BE2C (cell line): ENCODE measurements at places on chromosomes 7 and 10.

DNA sequence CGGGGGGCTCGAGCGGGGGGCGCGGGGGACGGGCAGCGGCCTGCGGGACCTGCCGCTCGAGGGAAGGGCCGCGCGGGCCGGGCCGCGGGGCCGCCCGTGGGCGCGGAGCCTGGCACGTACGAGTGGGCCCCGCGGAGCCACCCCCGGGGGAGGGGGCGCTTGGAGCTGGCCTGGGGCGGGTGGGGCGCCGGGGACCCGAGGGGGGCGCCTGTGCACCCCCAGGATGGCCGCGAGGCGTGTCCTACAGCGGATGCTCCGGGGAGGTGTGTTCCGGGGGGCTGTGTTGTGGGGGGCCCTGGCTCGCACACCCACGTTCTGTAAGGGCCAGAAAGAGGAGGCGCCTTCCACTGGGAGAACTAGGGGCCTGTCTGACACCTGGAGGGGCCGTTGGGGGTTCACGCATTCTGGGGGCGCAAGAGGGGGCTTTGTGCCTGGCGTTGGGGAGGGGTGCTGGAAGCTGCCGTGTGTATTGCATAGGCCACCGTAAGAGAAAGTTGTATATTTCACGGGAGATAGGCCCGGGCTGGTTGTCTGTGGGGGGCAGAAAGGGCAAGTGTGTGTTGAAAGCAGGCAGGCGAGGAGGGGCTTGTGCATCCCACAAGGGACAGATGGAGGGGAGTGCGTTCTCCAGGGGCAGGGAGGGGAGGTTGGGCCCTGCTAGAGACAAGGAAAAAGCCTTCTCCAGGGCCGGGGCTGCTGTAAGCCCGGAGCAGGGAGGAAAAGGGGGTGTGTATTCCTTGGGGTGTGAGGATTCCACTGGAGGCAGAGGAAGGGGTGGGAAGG is 663 bp downstream of the VPS37D start:
- no peak for DNase-seq

DNA sequence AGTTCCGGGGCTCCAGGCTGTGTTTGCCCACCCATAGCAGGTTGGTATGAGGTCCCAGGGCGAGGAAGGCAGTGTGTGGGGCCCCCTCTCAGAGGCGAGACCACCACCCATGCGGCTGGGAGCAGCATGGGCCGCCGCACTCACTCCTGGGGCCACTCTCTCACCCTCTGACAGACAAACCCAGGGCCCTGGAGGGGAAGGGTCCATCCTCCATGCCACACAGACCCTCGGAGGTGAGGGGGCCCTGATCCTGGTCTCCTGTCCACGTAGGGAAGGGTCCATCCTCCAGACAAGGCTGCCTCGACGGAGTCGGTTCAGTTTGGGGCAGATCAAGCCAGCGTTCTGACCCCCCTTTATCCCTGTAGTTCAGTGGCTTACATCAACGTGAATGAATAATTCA is 230.8 kb downstream of the ELFN1 start:
- peak; percentile 3 for DNase-seq

- no peak for DNase-seq
Measured at GRCh38 chr7:46421441-46422230, 500.6 kb upstream of the IGFBP3 start.

DNA sequence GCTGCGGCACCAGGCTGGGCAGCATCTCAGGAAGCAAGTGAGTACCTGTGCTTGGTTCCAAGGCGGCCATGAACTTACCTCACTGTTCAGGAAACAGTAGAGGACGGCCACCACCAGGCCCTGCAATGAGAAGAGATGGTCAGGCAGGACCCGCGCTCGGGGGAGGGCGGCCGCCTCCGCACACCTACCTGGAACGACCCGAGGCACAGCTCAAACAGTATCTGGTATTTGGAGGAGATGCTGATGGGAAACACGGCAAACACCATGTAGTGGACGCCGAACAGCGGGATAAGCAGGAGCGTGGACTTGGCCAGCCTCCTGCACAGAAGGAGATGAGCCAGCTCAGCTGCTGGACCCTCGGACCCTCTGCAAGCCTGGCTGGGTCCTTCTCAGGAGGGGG is 112.9 kb downstream of the VIPR2 start:
- no peak for DNase-seq

GRCh38 chr7:24912874-24913514 is 67.0 kb downstream of the OSBPL3 start:
- DNase-seq = no peak

GRCh38 chr7:75776295-75776971 is 4.4 kb upstream of the CCL26 start:
- DNase-seq = no peak

DNA sequence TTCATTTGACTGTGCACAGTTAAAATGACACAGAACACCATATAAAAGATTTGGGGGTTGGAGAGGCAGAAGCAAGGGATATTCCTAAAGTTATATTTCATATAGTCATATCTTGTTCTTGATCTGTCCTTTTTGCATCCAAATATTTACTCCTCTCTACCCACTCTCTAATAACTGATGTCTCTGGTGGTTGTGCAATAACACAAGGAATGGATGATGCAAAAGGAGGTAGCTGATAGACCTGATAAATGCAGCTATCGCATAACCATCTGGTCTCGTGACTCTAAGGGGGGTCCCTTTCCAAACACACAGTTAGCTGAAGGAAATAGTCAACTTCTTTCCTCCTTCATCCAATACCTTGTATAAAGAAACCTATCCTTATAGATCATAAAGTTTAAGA is 123.1 kb downstream of the POLR1F start:
- DNase-seq = no peak

GRCh38 chr10:16867556-16867955 is 50.3 kb upstream of the RSU1 start:
- DNase-seq = no peak

DNA sequence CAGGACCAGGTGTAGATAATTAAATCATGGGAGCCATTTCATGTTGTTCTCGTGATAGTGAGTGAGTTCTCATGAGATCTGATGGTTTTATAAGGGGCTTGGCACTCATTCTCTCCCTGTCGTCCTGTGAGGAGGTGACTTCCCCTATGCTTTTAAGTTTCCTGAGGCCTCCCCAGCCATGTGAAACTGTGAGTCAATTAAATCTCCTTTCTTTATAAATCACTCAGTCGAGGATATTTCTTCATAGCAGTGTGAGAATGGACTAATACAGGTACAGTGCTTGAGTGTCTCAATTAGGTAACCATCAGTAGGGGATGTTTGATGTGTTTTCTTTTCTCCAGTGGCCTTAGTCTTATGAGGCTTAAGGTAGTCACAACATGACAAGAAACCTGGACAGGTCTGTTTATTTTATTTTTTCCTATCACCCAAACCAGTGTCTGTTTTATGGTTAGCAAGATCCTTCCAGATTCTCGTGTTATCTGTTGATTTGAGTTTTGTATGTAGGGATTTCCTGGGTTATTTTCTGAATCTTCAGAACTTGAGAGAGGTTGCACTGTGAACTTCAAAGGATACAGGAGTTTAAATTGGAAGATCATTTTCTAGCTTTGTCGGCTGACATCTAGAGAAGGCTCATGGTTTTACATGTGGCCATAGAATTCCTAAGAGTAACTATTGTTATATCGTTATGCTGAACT is 32.1 kb downstream of the UMAD1 start:
- no peak for DNase-seq

GRCh38 chr7:37429435-37429791 is 19.3 kb downstream of the ELMO1 start:
- DNase-seq = no peak

- DNase-seq = no peak
Measured at GRCh38 chr7:28163949-28164348, 16.6 kb downstream of the JAZF1 start.

DNA sequence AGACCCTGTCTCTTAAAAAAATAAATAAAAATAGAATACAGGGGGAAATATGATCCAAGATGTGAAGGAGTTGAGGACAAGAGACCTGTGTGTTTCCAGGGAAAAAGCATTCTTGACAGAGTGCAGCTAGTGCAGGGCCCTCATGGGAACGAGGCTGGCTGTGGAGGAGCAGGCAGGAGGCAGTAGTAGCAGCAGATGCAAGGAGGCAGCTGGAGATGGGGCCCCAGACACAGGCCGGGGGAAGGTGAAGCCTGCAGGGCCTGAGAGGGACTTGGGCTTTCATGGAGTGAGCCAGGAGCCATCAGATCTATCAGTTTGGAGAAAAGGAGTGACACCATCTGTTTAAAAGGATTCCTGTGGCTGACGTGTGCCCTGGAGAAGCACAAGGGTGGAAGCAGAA is 71.4 kb upstream of the ZNF438 start:
- peak; percentile 23 for DNase-seq

GRCh38 chr7:54674891-54675290 is 84.1 kb downstream of the SEC61G start:
- DNase-seq = no peak

GRCh38 chr7:91293136-91293535 is 28.9 kb downstream of the FZD1 start:
- no peak for DNase-seq

- no peak for DNase-seq
Measured at GRCh38 chr10:106338486-106338885, 826.0 kb downstream of the SORCS1 start.

GRCh38 chr7:14835384-14835783 is 67.2 kb downstream of the DGKB start:
- no peak for DNase-seq

DNA sequence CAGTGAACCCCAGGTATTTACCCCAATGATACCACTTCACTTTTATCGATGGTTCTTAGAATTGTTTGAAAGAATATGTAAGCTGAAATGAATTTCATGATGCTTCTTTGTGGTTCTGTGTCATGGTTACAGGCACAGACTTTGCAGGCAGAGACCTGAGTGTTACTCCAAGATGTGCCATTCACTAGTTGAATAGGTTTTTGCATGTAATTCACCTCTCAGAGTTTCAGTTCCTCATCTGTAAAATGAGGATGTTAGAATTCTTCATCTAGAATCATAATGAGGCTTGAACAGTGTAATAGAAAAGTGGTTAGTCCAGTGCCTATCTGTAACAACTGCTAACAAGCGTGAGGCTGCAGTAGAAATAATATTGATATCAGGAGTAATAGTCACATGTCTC is 54.6 kb downstream of the VSTM2A start:
- DNase-seq = no peak

DNA sequence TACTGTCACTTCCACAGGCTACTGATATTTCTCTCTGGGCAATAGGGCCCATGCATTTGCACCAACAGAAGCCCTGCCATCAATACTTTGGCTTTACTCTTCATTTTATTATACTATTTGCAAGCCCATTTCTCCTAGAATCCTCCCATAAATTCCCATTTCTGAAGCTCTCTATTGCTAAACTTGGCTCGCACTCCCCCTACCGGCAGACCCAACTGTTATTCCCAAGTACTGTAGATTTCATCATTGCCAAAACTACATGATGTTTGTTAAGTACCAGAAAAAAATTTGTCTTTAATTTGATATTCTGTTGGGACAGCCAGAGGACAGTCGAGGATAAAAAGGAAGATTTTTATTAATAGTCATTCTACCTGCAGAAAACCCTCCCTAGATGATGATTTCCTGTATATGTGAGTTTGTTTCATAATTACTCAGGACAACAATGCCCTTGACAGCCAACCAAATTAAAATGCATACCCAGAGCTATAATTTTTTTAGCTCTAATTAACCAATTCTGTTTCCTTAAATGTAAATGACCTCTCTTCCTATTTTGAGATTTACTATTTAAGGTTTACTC is 298.6 kb downstream of the REEP3 start:
- DNase-seq = peak; percentile 81

DNA sequence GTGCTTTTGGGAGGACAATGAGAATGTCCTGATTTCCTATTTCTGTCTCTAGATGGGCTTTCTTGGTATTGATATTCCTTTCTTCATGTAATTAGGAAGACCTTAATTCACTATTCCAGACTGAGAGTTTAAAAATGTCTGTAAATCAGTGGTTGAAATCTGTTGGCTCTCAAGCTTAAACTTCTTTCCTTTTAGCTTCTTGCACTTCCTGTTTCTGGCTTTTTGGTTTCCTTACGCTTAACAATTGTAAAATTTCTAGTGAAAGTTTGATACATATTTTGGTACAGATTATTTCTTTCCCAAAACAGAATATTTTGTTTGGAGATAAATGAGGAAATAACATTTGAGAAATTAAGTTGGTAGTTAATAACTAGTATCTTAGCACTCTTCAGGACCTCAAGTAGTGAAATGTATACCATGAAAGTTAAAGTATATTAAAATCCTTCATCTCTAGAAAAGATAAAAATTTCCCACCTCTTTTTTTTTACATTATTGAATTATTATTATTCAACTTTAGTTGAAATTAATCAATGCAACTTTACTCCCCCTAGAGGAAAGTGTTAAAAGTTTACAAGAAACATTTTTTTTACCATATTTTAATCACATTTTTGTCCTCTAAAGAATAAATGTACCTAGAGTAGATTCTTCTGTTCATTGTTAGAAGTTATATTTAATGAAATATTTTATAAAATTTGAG is 137.2 kb downstream of the PHTF2 start:
- DNase-seq = no peak

GRCh38 chr7:88355011-88355410 is 48.3 kb upstream of the STEAP4 start:
- no peak for DNase-seq

DNA sequence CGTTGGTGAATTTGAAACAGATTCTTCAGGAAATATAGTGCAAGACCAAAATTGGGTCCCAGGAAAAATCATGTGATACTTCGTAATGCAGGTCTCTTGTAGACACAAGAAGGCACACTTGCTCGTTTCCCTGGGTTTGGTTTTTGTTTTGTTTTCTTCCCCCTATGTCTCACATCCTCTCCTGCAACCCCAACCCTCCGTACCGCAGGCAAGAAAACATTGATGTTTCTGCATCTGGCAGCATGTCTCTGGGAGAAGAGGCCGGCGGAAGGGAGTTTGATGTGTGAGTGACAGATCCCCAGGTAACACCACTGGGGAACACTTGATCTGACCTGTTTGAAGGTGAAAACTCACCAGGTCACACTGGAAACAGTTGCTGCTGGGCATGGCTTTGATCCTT is 718.5 kb downstream of the AUTS2 start:
- no peak for DNase-seq

GRCh38 chr7:18958627-18959026 is 158.8 kb downstream of the TWIST1 start:
- no peak for DNase-seq

DNA sequence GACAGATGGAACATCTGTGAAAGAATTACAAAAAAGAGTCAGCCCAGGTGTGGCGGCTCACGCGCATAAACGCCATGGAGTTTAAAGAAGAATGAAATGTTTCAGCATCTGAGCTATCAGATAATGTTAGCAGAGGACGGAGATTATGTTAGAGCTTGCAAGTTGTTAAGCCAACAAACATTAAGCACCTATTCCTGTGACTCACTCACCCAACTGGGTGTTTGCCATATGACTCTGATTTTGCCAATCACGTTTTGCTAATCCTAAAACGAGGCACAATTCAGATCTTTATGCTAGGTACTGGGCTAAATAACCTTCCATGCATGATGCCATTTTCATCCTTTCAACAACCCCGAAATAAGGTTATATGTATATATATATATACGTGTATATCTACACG is 29.0 kb upstream of the CCNY start:
- DNase-seq = no peak

DNA sequence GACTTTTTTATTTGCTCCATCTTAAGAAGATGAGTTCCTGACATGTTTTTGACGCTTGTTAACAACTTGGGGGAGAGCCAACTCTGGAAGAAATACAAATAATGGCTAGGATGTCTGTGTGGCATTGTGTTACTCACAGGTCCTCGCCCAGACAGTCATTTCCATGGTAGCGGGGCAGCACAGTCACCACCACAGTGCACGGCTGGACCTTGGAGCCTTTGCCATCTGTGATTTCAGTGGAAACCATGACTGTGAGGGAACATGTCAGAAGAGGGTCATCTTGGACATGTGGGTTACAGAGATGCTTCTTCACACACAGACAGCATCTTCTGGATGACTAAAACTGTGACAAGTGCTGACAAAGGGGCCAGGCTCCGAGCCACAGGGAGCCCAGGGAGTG is 74.5 kb downstream of the PKD1L1 start:
- no peak for DNase-seq
